ENCODE measurements at places on chromosomes 3 and 15.

DNA sequence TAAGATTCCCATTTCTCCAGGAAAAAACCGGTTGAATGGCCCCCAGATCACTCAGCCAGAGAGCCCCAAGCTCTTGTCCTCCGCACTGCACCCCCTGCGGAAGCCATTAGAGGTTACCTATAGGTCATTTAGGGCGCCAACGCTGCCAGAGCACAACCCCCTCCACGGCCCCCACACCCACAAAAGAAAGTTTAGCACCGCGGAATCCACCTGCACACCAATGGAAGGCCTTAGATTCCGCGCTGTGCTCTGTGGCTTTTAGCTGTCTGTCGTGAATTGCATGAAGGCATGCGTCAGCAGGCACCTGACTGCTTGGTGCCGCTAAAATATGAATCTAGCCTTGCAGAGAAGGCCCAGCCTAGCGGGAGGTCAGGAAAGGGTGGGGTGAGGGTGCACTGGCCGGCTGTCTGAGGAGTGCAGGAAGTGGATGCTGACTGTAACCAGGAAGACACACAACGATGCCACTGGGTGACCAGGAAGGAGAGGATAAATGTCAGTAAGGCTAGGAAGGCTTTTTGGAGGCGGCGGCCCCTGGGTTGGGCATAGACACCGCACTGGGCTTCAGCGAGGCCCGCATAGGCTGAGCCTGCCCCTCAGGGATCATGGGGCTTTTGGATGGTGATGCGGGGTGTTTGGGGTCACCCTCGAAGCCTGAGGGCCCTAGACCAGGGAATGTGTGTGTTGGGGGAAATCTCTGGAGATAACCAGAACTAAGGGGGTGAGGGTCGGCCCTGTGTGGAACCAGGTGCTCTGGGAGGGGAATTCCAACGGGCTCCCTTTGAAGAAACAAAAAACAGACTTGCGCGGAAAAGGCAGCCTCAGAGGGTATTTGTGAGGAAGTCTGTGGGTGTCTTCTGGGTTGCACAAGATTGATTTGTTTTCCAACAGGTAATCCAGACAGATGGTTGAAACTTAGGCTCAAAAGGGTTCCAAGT is 976 bp upstream of the NUP210 start:
- DNase-seq: no peak

GRCh38 chr3:10122724-10123123 is 7.2 kb downstream of the BRK1 start:
- DNase-seq: no peak

DNA sequence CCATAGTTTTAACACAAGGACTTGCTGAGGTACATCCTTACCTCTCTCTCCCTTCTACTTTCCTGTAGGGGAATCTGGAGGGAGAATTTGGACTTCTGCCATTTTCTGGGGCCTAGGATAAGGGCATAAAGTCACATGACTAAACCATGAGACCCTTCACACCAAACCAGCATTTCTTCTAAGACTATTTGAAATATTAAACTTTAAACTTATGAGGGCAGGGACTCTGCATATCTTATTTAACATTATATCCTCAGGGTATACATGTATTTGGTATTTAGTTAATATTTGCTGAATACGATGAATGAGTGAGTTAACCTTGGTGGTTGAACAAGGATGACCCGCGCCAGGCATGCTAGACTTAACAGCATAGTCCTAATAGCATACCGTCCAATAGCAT is 63.4 kb downstream of the USP13 start:
- DNase-seq: no peak

- no peak for DNase-seq
Observed at GRCh38 chr3:12142476-12142875, 16.2 kb downstream of the TIMP4 start.

DNA sequence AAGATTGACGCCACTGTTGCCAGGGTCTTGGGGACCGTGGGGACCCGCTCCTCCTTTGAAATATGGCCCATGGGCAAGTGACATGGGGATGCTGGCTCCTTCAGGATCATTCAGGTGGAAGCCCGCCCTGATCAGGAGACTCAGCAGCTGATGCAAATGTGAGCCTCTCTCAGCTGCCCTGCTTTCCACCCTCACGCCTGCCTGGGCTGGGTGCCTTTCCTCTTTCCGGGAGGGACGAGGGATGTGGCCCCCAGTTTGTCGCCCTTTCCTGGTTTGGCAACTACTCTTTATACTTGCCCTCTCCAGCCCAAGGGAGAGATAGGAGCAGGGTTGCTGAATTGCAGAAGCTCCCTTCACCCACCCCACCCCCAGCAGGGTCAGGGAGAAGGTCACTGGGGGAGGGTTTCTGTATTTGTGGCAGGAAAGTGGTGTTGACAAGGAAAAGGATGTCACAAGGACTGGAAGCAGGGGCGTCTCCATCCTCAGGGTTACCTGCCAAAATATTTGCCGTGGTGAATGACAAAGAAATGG is 21.8 kb downstream of the DNASE1L3 start:
- no peak for DNase-seq

DNA sequence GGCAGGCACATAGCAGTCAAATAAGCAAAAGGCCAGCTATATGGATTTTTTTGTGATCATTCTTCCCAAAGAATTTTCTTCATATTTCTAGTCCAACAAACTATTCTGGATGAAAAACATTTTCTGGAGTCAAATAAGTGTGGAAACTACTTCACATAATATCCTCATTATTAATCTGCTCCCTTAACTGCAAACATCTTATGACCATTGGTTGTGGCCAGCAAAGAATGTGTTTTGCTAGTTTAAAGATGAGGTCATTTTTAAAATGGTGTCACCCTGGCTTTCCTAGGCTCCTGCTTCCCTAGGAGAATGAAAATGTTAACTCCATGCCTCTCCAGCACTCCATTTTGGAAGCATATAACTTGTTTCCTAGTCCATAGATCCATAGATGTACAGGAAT is 118.8 kb downstream of the SST start:
- DNase-seq: peak; percentile 14

All from fibroblast of skin of left biceps (primary cell).